ENCODE measurements at places on chromosomes 3 and 15.

DNA sequence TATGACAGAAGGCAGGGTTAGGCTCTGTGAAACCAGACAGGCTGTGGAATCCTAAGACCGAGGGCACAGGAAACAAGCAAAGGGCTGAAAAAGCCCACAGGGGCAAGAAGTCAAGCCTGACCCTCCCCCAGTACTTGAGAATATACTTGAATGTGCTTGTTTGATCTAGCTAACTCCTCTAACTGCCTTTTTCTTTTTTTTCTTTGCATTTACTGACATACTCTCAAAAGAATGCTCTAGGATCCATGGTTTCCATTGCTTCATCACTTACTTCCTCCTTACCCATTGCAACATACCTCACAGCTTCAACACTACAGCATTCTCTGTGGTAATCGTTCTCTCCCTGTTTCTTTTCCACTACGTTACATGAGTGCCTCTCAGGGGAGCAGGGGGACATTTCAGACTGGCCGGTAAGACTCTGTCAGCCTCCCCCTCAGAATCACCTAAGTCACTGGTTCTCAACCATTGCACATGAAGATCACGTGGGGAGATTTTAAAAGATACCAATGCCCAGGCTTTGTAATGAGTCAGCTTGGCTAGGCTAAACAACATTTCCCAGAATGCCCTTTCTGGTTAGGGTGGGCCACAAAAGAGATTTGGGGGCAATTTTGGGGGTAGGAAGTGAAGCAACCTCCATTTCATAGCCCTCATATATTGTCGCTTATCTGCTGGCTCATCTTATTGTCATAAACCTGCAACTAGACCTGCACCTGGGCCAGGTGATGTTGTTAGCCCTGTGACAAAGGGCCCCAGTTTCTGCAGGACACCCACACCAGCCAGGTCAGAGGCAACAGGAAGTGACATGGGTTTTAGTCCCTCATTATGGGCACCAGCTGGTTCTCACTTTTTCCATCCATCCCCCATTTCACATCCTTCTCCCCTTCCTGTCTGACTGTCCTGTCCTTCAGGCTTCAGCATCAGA, 24.6 kb upstream of the RSL24D1 start:
- H3K36me3 ChIP-seq = peaks cover 2% of the 10 kb centered on the region
- H3K4me3 ChIP-seq = no peak overlapping the region
- DNase-seq = no peak
- H3K4me1 ChIP-seq = peaks cover 79% of the 10 kb centered on the region
- no peaks in the 10 kb centered on the region for H3K27me3 ChIP-seq

- H3K4me1 ChIP-seq = peaks cover 6% of the 10 kb centered on the region
- no peak overlapping the region for H3K27ac ChIP-seq
- no peak overlapping the region for H3K4me3 ChIP-seq
- H3K36me3 ChIP-seq = no peaks in the 10 kb centered on the region
- DNase-seq = no peak
Observed at GRCh38 chr3:192816351-192816750, 89.0 kb upstream of the FGF12 start.

DNA sequence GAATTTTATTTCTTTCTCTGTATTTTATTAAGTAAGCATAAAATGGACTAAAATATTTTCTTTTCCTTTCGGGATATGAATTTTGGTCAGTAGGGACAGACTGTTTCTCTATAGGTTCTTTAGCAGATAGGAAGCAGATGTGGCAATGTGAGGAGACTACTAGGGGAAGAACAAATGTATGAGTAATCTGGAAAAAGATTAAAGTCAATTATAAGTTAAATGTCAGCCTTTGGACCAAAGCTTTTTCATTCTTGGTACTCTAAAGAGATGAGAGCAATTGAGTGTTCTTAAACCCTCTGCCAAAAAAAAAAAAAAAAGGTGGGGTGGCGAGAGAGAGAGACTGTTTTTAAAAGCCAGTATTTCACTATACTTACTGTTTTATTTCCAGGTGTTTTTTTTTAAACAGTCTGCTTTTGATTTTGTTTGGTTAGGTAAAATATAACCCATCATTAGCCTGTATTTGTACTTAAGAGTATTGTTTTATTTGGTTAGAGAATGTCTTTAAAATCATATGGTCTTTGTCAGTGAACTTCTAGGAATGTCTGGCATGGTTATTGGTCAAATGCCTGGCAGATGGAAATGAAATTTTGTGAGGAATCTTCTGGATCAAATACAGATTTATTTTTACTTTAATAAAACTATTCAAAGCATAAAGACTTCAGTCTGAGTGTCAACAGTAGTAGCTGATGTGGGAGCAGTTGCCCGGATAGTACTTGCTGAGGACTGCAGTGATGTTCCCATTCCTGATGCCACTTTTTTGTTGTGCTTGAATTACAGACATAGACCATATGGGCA, 63.8 kb downstream of the LRRC49 start:
- no peak overlapping the region for H3K27ac ChIP-seq
- no peak overlapping the region for H3K4me3 ChIP-seq
- peaks cover 36% of the 10 kb centered on the region for H3K27me3 ChIP-seq
- H3K36me3 ChIP-seq = no peaks in the 10 kb centered on the region
- H3K4me1 ChIP-seq = no peaks in the 10 kb centered on the region

DNA sequence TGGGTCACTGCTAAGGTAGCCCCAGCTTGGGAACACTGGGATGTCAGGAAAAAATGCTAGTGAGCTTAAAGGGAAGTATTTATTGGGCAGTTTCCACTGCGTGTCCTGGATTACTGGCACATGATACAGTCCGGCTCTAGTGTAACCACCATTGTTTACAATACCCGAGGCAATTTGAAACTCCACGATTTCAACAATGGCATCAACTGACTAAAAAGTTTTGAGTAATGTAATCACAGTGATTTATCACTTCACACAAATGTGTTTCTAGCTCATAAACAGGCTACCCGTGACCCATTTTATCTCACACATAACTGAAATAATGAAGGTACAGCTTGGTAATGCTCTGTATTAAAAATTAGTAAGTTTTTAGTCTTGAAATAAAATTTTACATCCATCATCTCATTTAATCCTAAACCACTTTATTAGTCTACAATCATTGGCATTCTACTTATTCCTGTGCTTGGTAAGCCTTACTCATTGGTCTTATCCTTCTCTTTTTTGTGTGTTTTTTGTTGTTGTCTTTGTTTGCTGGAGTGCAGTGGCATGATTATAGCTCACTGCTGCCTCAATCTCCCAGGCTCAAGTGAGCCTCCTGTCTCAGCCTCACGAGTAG, 7.6 kb downstream of the ZMAT3 start:
- H3K4me3 ChIP-seq = no peak overlapping the region
- no peaks in the 10 kb centered on the region for H3K27me3 ChIP-seq
- peaks cover 48% of the 10 kb centered on the region for H3K4me1 ChIP-seq

- no peak for DNase-seq
- peak overlapping the region; percentile 13 for H3K27ac ChIP-seq
- no peaks in the 10 kb centered on the region for H3K4me1 ChIP-seq
- no peaks in the 10 kb centered on the region for H3K36me3 ChIP-seq
- no peak overlapping the region for H3K4me3 ChIP-seq
Observed at GRCh38 chr3:123773681-123774431, 110.3 kb downstream of the MYLK start.

DNA sequence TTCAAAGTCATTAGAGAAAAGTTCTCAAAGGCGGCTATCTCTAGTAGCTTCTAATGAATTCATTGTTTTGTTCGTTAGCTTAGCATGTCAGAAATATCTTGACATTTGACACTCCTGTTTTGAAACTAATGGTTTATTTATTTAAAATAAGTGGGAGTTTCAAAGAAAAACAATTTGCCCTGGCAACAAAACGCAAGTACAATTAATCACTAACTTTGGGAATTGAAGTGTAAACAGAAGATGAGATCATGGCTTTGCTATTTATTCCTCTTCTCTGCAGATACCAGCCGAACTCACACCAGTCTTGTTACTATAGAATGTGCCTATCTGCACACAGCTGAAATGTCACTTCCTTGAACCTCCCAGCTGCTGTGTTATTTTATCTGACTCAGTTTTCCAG, 27.5 kb downstream of the MASP1 start:
- no peaks in the 10 kb centered on the region for H3K4me1 ChIP-seq
- H3K27ac ChIP-seq = no peak overlapping the region
- no peak overlapping the region for H3K4me3 ChIP-seq
- no peak for DNase-seq

DNA sequence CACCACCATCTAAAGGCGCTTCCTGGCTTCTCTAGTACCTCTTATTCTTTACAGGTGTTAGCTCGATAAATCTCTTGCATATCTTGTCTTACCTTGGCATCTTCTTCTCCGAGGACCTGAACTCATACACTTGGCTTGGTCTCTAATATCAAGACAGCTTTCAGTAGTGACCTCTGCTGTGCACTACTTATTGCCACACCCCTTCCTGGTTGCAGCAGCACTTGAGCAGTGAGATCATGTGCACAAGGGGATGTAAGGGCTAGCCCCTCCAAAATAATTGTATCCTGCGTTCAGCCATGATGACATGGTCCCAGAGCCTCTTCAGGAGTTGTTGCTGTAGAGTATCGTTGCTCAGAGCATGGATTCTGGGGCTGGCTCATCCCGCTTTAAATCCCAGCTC, 1.3 kb upstream of the PLA1A start:
- no peak overlapping the region for H3K27ac ChIP-seq
- H3K4me1 ChIP-seq = no peaks in the 10 kb centered on the region
- H3K4me3 ChIP-seq = no peak overlapping the region
- H3K36me3 ChIP-seq = no peaks in the 10 kb centered on the region

GRCh38 chr3:94787734-94788270, 724.9 kb downstream of the NSUN3 start:
- H3K4me1 ChIP-seq = no peaks in the 10 kb centered on the region
- DNase-seq = no peak
- no peaks in the 10 kb centered on the region for H3K36me3 ChIP-seq

DNA sequence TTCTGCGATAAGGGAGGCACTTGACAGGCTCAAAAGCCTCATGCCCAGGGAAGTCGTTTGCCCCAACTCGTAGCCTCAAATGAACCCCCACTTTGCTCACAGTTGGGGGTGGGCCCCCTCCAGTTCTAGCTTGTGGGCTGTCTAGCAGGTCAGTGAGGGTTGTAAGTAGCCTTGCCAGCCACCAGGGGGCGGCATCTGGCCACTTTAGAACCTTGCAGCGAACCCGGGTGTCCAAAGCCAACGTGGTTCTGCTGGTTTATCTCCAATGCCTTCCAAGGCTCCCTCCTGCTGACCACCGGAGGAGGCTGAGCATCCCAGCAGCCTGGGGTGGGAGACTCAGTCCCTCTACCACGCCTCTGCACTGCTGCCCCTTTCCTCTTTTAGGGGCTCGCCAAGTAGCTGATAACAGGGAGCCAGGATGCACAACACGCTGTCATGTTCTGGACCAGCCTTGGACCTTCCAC, 9.2 kb upstream of the RBSN start:
- no peaks in the 10 kb centered on the region for H3K36me3 ChIP-seq
- no peak overlapping the region for H3K27ac ChIP-seq
- DNase-seq = peak; percentile 71
- H3K27me3 ChIP-seq = peaks cover 4% of the 10 kb centered on the region

- H3K27me3 ChIP-seq = no peaks in the 10 kb centered on the region
- no peak overlapping the region for H3K27ac ChIP-seq
- H3K4me1 ChIP-seq = no peaks in the 10 kb centered on the region
- no peak overlapping the region for H3K4me3 ChIP-seq
- H3K36me3 ChIP-seq = no peaks in the 10 kb centered on the region
Observed at GRCh38 chr3:54215521-54215920, 93.2 kb downstream of the CACNA2D3 start.

DNA sequence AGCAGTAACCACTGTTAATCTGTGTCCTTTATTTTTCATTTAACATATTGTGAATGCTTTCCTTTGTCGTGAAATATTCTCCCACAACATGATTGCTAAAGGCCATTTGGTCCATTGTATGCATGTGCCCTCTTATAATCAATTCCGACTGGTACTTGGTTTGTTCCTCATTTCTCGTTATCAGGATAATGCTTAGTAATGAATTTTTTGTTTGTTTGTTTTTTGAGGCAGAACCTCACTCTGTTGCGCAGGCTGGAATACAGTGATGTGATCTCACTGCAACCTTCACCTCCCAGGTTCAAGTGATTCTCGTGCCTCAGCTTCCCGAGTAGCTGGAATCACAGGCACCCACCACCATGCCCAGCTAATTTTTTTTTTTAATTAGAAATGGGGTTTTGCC, 22.0 kb downstream of the SPATA12 start:
- H3K27ac ChIP-seq = no peak overlapping the region
- H3K27me3 ChIP-seq = peaks cover 21% of the 10 kb centered on the region
- DNase-seq = no peak
- no peaks in the 10 kb centered on the region for H3K36me3 ChIP-seq
- no peak overlapping the region for H3K4me3 ChIP-seq

DNA sequence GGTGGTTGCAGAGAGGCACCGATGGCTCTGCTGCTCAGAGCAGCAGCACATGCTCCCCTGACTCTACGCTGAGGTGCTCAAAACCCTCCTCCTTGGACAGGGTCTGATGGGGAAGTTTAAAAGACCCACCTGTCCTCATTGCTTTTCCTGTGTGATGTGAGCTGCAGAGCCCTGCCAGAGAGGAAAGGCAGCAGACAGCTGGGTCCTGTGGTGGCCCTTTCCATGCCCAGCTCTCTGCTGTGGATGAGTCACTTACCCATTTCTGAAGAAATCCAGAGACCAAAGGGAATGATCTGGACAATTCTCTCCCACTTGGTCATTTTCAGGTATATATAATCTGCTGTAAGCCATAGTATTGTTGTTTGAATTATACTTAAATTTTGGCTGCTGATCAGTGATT, 121.7 kb downstream of the CHDH start:
- no peaks in the 10 kb centered on the region for H3K36me3 ChIP-seq
- DNase-seq = no peak
- H3K4me3 ChIP-seq = no peak overlapping the region
- no peak overlapping the region for H3K27ac ChIP-seq
- H3K4me1 ChIP-seq = no peaks in the 10 kb centered on the region

DNA sequence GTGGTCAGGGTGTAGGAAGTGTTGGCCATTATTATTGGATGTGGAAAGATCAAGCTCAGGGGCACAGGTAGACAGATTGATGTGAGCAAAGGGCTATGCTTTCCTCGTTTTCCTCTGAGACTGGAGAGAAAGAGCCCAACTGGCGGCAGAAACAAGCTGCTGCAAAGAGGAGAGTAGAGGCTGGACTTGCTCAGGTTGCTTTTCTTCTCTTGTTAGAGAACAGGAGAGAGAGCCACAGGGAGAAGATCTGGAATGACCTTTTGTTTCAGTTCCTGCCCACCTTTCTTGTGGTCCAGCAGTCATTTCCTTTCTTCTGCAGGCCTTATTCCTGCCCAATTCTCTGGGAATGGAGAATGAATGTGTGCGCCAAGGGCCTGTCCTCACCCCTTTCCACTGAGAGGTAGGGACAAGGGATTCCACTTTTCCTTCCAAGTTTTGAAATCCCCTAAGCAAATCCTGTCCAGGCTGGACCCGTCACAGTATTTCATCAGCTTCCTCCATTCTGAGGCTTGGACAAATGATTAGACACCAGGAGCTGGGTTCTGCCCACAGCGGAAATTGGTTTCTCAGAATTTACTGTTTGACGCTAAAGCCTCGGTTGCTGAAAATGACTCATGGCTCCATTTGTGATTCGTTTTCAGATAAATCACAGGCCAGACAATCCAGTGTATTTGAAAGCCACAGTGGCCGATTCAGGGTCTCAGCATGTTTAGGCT, 16.1 kb downstream of the ZNF80 start:
- peaks cover 22% of the 10 kb centered on the region for H3K36me3 ChIP-seq
- H3K4me3 ChIP-seq = peak overlapping the region; percentile 56
- H3K4me1 ChIP-seq = peaks cover 59% of the 10 kb centered on the region
- H3K27me3 ChIP-seq = no peaks in the 10 kb centered on the region

Measured in naive thymus-derived CD8-positive, alpha-beta T cell (primary cell).